ENCODE measurements at places on chromosomes 12 and 14.

DNA sequence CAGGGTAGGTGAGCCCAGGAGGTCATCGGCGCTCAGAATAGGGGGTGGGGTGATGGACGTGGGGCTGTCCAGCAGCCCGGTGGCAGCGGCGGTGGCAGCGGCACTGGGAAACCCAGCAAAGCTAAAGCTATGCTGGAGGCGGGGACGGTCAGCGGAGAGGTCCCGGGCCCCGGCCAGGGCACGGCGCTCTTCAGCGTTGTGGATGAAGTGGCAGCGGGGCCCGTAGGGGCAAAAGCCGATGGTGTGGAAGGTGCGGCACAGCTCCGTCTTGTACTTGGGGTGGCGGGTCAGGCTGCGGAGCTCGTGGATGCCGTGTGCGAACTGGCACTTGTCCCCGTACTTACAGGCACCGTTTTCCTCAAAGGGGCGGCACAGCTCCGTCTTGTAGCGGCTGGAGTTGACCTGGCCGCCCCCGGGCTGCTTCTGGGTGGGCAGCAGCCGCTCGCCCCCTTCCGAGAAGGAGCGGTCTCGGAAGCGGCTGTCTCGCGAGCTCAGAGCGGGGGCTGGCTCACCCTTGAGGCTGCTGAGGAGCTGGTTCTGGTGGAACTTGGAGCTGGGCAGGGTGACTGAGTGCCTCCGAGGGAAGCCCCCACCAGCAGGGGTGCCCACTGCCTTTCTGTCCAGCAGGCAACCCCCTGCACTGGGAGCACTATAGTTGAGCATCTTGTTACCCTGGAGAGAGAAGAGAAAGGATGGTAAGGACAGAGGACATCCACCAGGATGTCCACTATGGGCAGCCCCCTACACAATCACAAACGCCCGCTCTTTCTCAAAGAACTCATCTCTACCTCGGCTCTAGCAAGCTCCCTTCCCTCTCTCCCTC is 2.8 kb downstream of the ZFP36L1 start:
- DNase-seq = no peak

GRCh38 chr14:72563676-72564075 is 330.2 kb downstream of the DPF3 start:
- no peak for DNase-seq

- DNase-seq = peak; percentile 42
These were observed 22.7 kb downstream of the TRAFD1 start for GRCh38 chr12:112148031-112148513.

- DNase-seq = no peak
These were observed 105.1 kb downstream of the BMP4 start for GRCh38 chr14:53851394-53852090.

DNA sequence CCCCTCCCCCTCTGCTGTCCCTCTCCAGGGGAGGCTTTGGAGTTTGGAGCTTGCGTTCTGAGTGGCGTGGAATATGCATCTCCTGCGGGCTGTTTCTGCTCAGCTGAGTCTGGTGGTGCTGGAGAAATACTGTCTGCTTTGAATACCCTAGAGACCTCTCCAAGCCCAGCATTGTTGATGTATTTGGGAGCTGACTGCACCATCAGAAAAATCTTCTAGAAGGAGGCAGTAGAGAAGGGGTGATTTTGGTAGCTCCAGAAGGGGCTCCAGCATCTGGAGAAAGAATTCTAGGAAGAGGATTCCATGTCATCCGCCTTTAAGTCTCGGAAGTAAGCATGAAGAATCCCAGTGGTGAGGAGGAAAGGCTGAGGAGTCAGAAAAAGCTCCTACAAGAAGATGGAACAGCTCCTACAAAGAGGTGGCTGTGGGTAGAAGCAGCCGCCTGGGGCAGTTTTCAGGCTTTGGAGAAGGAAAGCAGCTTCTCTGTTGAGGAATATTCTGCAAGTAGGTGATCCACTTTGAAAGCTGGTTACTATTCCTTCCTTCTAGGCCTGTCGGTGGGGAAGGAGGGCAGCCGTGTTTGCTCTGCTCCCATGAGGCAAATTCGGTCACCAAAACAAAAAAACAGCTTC is 9.7 kb downstream of the MLXIP start:
- no peak for DNase-seq

DNA sequence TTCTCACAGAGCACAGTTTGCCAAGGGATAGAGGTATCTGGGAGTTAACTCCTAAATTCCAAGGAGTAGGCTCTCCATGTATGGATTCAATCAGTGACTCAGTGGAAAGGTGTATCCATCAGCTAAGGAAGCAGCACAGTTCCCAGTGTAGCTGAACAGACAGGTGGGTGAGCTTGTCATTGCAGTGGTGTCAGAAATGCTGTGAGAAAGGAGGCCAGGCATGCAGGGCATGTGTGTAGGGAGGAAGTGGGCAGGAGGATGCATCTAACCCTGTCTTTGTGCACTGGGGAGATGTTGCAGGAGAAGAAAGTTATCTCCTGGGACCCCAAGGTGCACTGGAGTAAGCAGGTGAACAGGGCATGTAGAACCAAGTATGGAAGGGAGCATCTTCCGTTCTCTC is 539.0 kb downstream of the VRK1 start:
- no peak for DNase-seq

GRCh38 chr12:1488908-1489381 is 105.4 kb downstream of the FBXL14 start:
- peak; percentile 55 for DNase-seq

- DNase-seq = no peak
These were observed 705.1 kb downstream of the MED13L start for GRCh38 chr12:115572440-115572839.

DNA sequence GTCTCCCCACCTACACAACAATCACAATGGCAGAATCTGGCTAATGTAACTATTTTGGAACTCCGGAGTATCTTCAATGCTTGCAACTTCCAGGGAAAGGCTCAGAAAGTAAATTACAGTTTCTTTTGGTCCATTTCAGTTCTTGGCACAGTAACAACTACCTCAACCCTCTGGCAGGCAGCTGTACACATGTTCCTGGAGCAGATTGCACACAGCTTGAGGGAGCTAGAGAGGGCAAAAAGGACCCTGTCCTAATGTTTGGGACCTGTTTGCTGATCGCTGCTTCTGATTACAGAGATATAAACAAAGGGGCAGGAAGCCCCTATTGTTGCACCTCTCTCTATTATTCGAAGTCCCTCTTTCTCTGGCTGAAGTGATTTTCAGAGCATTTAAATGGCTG is 35.2 kb upstream of the SLC38A1 start:
- DNase-seq = no peak

- peak; percentile 92 for DNase-seq
These were observed 28.2 kb upstream of the TMEM106C start for GRCh38 chr12:47935184-47935583.

DNA sequence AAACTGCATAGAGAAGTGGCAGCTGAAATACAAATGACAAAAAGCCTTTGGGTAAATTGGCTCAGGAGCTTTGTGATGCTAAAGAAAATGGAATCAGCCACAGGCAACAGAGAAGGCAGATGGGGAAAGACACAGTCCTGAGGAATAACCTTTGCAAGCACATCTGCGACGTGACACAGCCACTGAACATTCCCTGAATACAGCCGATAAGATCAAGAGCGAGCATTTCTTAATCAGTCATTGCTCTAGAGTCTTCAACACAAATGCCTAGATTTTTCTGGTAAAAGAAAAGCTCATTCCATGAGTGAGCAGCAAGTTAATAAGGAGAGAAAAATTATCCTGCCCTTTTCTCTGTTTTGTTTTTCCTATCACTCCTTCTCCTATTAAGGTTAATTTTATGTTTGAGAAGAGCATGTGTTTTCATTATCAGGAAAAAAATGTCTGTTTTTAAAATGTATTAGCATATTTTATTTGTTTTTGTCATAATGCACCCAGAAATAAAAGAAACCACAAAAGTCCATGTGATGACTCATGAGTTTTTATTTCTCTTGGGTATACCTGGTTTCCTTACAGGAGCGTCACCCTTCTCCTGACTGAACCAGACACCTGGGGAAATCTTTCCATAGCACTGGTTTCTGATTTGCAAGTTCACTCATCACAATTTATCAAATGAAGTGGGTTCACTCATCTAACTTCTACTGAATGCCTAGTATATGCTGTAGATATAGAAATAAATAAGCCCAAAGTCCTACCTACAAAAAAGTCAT is 45.4 kb upstream of the PCED1B start:
- DNase-seq = no peak

GRCh38 chr12:89245090-89245489 is 107.2 kb downstream of the DUSP6 start:
- no peak for DNase-seq

GRCh38 chr12:120820884-120821510 is 83.2 kb downstream of the SPPL3 start:
- DNase-seq = no peak

DNA sequence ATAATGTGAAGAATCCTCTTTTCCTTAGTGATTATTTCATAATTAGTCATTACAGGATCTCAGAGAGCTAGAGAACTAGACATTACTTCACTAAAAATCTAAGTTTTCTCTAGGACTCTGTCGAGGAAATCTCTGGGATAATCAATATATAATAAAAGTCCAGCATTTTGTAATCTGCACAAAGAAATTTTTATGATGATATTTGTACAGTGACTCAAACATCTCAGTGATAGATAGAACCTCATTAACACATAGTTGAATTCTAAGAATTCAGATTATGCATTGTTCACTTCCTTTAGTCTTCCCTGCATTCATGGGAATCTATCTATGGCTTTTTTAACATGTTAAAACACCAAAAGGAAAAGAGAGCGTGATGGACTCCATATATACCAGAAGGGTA is 11.0 kb downstream of the ITPR2 start:
- DNase-seq = no peak

DNA sequence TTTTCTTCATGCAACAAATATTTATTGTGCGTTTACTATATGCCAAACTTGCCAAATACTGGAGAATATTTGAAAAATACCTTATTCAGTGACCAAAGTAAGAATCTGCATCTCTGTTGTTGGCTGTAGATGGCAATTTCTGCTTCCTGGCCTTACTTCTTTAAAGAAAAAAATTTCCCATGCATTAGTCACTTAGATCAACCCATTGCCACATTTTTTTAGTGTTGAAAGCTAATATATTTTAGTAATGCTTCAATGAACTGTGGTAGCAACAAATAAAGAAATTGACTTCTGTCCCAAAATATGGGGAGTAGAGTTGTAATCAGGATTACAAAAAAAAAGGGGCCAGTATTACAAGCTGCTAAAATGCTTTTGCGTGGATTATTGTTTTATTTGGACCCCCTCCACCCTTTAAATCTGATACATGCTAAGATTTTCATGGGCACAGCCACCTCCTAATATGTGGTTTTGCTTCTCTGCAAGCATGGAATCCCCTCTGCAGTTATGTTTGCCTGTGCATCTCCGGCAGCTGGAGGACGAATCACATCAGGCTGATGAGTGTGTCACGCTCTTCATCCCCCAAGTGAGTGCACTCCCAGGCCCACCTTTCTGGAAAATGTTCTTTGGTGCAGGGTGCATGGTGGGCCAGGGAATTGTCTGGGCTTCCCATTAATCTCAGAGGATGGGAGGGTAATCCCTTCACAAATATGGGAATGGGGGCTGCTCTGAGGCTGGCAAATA is 38.1 kb upstream of the PTCSC3 start:
- no peak for DNase-seq

- DNase-seq = no peak
These were observed 36.9 kb downstream of the DIO3 start for GRCh38 chr14:101598159-101598558.

GRCh38 chr12:52255926-52256583 is 18.4 kb upstream of the KRT86 start:
- no peak for DNase-seq

GRCh38 chr14:100674897-100675619 is 51.6 kb upstream of the DLK1 start:
- no peak for DNase-seq

DNA sequence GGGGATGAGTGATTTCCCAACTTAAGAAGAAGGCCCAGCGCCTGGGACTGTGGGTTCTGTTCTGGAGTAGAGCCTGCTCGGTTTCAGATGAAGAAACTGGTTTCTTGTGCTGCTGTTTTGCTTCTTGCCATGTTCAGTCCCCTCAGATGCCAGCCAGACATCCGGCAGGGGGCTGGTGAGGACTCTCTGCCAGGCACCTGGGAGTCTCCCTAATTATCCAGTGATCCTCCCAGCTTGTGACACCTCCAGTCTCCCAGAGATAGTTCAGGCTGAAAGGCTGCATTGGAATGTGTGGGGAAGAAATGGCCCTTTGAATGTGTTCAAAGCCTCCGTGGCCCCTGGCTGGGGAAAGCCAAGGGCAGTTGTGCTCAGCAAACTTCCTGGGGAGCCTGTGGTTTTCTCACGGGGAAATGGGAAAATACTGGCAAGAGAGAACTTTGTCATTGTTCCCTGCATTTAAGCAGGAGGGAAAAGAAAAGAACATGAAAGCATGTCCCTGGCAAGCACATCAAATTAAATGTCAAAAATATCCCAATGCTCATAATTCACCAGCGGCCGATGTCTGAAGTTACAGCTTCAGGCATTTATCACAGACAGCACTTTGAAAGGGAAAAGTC is 8.5 kb upstream of the SERPINA12 start:
- no peak for DNase-seq

- DNase-seq = no peak
These were observed 5.7 kb downstream of the RAB35 start for GRCh38 chr12:120110550-120111501.

- no peak for DNase-seq
These were observed 8.9 kb downstream of the CALM1 start for GRCh38 chr14:90405755-90406154.

- DNase-seq = no peak
These were observed 349.5 kb downstream of the GRIN2B start for GRCh38 chr12:13631873-13632272.

DNA sequence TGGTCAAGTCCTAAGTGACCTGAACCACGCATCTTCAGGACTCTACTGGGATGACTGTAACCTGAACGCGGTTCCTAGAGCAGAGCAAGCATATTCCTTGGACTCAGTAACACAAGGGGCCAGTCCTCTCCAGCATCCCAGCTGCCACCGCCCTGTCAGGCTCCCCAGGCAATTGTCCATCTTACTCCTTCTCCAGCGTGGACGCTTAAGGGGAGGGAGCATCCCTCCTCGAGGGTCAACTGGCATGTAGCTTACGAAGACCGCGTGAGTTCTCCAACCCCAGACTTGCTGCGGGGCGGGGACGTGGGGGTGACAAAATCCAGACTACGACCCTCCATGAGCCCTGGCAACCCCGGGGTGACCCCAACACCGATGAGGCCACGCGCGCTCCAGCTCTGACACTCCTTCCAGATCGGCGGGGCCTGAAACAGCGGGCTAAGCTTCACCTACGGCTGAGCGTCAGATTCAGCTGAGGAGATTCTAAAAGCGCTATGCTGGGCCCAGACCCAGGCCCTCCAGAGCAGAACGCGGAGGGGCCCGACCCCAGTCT is 846 bp upstream of the MTHFD1 start:
- DNase-seq = peak; percentile 32

- no peak for DNase-seq
These were observed 56.8 kb upstream of the LRRK2 start for GRCh38 chr12:40168001-40168400.

Data from AG08395 (cell line).